ENCODE measurements at places on chromosomes 13 and 19. TPM values are rescaled to one million over a fixed set of nuclear protein-coding genes. Genes with fewer than 3 reads are reported as not detected.

Gene NCAN
- not detected for total RNA-seq

Gene MISP
- total RNA-seq: under 0.01 TPM

DNA sequence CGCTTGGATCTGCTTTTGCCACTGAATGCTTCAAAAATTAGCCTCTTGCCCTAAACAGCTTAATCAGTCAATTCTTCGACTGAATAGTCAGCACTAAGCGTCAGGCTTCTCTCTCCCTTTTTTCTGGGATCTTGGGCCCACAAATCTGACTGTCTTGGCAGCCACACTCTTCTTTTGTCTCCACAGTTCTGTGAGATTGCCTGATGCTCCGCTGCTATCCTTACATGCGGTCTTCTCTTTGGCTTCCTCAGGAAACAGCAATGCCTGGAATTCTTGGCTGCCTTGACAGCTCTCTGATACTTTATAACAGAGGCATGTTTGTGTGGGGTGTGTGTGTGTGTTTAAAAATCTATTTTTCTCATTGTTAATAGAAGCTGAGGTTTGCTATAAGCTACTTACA, 32.6 kb downstream of the ERCC5 start:
- no peak for DNase-seq

Gene DIAPH3
- total RNA-seq: 20.9 TPM

Gene CRLF1
- total RNA-seq: not detected

DNA sequence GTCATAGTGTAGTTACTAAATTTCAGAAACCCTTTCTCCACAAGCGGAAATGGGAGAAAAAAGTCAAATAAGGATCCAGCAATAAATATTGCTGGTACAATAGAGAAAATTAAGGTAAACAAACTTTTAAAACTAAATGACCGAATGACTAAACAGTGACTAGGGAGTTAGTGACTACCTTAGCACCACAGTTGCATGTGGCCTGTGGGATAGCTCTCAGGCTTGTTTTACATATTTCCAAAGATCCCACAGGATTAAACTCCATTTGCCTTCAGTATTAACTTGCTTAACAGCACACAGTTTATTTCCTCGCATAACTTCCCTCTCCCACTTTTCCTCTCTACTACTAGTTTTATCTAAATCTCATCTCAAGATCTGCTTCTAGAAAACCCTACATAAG, 824.3 kb upstream of the KLHL1 start:
- no peak for DNase-seq

- no peak for DNase-seq
Measured at GRCh38 chr13:113184568-113185440, 23.7 kb downstream of the PCID2 start.

Gene MAST3
- 3.0 TPM for total RNA-seq
